Omental fat pad (tissue), 4 donors: ENCODE measurements at places on chromosomes 11 and 22. TPM values are rescaled to one million over a fixed set of nuclear protein-coding genes. Genes with fewer than 3 reads are reported as not detected.

OSBP2 gene
- total RNA-seq = 5.7 TPM

B3GAT1 gene
- 0.63 TPM for total RNA-seq

PGGHG gene
- total RNA-seq = 53.6 TPM

PRR14L gene
- 31.2 TPM for total RNA-seq

PDGFD gene
- total RNA-seq = 11.3 TPM

GRCh38 chr11:45085646-45086501 is 60.6 kb upstream of the PRDM11 start:
- DNase-seq = no peak

- DNase-seq = no peak
Measured at GRCh38 chr22:29317827-29318454, 2.4 kb upstream of the RASL10A start.

GRCh38 chr11:3223932-3224381 is 5.3 kb upstream of the MRGPRG start:
- DNase-seq = no peak

- no peak for DNase-seq
Measured at GRCh38 chr22:40028098-40028425, 33.3 kb downstream of the FAM83F start.

DNA sequence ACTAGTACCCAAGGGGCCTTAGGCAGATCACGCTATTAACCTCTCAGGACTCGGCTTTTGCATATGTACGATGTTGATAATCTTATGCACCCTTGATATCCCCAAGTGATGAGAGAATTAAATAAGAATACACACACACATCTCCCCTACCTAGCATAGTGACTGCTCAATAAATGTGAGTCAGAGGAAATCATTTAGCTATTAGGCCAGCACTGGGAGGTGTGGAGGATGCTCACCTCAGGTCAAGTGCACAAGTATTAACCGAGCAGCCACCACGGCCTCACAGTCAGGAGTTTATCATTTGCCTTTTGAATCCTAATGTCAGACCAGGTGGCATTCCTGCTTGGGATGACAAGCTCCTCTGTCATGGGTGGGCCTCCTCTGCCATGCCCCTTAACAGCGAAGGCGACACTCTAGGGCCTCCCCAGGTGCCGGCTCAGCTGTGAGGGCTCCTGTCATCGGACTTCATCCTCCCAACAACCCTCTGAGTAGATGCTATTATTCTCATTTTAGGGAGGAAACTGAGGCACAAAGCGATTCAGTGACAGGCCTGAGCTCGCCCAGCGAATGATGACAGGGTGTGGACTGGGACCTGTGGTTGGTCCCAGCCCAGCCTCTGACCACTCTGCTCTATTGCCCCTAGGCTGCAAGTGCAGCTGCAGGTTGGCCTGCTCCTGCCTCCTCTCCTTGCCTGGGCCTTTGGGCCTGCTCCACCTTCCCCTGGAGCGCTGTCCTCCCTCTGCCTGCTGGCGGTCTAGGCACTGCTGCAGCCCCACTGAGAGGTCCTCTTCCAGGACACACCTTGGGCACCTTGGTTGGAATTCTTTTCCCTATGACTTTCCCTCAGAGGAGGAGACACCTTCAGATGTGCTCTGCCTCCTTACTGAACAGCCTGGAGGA is 5.0 kb upstream of the SOX10 start:
- no peak for DNase-seq

- no peak for DNase-seq
Measured at GRCh38 chr11:114499756-114500155, 59.9 kb downstream of the NXPE1 start.

GRCh38 chr11:61687420-61687819 is 7.2 kb downstream of the DAGLA start:
- no peak for DNase-seq

- no peak for DNase-seq
Measured at GRCh38 chr11:121226415-121227263, 65.9 kb upstream of the SC5D start.

GRCh38 chr22:41526830-41527799 is 17.2 kb downstream of the POLR3H start:
- DNase-seq = peak; percentile 39
